Activated CD8-positive, alpha-beta memory T cell treated with anti-CD3 and anti-CD28 coated beads for 1 hour (primary cell): ENCODE measurements at places on chromosomes 3 and 15.

GRCh38 chr3:127753338-127753737 is 69.0 kb downstream of the MGLL start:
- DNase-seq = no peak

DNA sequence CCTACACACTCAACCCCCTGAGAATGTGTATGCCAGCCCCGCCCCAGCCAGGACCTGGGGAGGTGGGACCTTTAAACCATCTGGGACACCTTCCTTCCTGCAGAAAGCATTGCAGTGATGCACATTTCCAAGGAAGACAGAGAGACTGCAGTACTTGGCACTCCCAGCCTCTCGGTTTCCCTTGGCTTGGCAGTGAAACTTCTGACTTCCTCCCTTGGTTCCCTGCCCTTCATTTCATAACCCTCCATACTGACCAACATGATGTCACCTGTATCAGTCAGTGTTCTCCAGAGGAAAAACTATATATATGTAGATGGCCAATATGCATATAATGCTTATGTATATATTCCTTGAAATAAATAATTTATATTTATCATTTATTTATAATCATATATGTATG is 103.2 kb downstream of the SST start:
- DNase-seq = no peak

- no peak for DNase-seq
Measured at GRCh38 chr3:4097801-4098200, 205.4 kb upstream of the SETMAR start.

DNA sequence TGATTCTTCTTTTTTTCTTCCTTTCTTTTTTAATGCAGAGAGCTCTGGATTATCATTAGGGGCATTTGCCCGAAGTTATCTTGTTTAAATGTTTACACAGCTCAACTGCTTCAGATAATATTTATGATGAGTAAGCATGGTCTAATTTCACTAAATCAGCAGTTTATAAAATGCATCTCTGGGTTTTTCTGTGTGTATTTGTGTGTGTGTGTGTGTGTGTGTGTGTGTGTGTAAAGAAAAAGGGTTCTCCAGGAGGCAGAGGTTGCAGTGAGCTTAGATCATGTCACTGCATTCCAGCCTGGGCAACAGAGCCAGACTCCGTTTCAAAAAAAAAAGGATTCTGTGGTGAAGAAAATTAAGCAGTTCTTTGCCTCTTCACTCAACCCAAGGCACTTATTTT is 25.9 kb upstream of the TNFSF10 start:
- no peak for DNase-seq

DNA sequence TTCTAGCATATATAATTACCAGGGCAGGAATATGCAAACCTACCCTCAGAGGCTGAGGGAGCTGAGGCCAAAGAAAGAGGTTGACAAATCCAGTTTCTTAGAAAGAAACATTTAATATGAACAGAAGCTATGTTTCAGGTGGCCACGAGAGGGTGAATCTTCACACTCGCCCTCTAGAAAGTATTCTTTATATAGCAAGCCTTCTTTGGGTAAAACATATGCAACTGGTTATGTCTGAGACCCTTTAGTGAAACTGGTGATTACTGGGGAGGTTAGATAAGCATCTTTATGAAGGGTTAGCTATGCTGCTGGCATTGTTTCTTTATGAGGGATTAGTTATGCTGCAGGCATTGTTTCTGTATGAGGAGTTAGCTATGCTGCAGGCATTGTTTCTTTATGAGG is 50.7 kb upstream of the GOLGA6L2 start:
- DNase-seq = no peak

DNA sequence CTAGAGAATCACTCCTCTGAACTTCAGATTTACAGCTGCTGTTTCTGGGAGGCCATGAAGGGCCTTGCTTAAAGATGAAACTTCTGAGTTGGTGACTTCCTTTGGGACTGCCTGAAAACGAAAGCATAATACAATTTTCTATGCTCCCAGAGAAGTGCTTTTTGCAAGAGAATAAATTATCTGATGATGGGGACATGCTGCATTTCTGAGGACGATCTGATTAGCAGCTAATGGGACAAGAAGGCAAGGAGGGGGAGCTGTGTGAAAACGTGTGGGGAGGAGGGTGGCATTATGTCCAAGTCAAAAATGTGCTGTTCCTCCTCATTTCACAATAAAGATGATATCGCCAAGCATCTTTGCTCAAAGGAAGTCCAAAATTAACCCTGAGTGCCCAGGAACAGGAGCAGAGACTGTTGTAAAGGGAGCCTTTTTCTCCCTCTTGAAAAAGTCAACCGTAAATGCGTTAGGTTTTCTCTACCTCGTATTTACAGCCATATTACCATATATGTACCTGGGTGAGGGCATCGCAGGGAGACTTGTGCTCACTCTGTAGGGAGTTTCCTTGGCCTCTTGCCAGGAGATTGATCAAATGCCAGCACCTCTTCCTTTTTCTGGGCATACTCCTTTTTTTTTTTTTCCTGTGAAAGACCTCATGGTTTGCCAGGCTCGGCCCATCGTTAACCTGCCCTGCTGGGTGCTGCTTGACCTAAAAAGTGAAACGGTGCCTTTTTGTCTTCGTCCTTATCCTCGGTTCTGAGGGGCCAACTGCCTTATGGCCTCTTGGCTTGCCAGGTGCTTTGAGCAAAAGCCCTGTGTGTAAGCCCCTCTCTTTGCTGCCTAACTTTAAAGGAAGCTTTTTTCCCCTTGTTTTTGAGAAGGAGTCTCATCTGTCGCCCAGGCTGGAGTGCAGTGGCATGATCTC is 11.5 kb downstream of the ITPR1 start:
- DNase-seq = peak; percentile 11

- DNase-seq = no peak
Measured at GRCh38 chr3:100354850-100355249, 20.3 kb downstream of the NIT2 start.

DNA sequence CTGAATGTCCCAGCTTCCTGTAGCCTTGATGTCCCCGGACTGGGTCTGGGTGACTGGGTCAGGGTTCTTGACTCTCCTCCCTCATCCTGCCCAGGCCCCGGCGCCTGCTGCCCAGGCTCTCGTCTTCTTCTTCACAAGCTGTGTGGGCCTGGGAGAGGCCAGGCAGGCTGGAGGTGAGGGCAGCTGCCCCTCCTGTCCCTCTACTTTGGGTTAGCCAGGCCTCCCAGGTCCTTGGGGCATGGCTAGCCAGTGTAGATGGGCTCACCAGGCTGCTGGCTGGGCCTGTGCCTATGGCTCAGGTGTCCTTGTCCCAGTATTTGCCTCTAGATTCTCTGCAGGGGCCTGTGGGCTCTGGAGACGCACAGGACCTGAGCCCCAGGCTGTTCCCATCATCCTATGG is 31.8 kb downstream of the TKT start:
- no peak for DNase-seq

GRCh38 chr15:47788685-47789084 is 71.4 kb downstream of the SEMA6D start:
- no peak for DNase-seq

- DNase-seq = no peak
Measured at GRCh38 chr15:39075756-39076341, 505.0 kb upstream of the THBS1 start.

DNA sequence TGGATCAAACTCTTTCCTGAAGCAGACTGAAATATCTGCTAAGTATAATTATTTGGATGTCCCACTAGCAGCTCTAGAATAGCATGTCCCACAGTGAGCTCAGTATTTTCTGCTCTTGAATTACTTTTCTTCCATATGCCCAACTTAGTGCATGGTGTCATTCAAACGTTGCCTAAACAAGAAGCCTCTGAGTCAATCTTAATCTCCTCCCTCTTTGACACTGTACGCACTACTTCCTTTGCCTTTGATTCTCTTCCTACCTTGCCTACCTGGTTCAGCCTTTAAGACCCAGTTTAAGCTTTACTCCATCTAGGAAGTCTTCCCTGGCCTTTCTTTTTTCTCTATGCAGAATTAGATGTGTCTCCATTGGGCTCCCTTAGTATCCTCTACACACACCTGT is 54.5 kb downstream of the SEC22A start:
- no peak for DNase-seq

DNA sequence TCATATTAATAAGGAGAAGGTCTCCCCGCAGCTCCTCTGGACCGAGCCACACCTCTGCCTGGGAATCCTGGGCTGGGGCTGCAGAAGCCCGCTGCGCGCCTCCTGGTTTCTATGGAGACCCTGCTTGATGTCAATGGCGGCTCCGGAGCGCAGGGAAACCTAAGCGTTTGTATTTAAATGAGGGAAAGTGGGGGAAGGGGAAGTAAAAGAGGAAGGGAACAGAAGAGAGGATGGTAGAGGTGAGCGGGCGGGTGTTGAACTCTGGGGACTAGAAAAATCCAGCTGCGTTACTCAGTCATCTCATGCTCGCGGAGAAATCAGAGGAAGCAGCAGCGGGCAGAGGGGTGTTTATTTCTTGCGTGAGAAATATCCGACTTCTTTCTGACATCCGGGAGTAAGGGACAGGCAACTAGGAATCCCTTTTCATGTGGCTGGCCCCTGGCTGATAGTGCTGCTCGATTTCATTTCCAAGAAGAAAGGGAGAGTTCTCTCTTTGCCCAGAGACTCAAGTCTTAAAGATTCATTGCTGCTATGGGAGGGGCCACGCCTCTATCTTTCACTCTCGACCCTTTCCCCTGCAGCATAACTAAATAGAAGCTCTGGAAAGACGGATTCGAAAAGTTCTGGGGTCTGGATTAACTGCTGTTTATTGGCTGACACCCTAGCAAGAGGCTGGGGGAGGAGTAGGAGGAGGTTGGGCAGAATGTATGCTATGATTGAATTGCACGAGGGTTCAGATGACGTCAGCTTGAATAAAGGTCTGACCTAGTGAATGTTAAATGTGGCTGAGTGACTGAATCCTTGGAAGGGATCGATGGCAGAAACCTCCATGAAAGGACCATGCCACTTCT is 110.5 kb upstream of the GAP43 start:
- no peak for DNase-seq

DNA sequence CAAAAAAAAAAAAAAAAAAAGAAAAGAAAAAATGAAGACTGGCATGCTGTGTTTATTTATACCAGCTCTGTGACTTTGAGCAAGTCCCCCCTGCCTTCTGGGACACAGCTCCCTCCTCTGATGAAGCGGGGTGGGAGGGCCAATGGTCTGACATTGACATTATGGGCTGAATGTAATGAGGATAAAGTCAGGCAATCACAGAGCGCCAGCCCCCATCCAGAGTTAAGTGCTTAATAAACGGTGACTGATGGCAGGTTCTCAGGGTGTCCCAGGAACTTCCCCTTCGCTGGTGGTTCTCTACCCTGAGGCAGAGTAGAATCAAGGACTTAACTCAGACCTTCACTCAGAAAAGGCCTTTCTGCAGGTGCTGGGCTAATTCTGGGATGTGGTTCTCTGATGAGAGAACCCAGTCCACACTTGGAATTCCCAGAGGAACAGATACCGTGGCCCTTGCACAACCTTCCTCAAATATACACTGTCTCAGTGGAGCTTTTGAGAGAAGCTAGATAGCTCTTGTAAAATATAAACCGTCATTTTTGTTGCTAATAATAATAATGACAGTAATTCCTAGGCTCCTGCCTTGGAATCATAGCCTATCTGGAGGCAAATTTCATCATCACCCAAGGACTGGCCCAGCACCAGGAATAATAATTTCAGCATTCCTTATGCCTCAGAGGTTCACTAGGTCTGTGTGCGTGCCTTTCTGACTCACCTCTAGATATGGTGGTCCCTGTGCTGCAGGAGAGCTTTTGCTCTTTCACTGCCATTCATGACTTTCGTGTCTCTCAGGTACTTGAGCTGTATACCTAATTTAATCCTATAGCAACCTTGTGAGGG is 115.8 kb downstream of the RPLP1 start:
- DNase-seq = no peak

GRCh38 chr15:87741350-87741749 is 515.2 kb downstream of the NTRK3 start:
- no peak for DNase-seq

- DNase-seq = no peak
Measured at GRCh38 chr3:31294430-31295149, 238.1 kb upstream of the STT3B start.

GRCh38 chr15:37095770-37096557 is 4.4 kb downstream of the MEIS2 start:
- DNase-seq = no peak

DNA sequence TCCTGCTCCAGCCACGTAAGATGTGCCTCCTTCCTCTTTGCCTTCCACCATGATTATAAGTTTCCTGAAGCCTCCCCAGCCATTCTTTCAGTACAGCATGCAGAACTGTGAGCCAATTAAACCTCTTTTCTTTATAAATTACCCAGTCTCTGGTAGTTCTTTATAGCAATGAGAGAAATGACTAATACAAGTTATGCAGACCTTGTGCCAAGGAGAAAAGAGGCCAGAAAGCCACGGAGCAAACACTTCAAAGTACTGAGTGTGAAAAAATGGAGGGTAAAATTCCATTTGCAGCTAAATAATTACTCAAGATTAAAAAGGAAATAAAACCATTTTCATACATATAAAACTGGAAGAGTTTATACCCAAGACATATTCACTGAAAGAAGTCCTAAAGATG is 213.6 kb upstream of the LINGO1 start:
- no peak for DNase-seq

DNA sequence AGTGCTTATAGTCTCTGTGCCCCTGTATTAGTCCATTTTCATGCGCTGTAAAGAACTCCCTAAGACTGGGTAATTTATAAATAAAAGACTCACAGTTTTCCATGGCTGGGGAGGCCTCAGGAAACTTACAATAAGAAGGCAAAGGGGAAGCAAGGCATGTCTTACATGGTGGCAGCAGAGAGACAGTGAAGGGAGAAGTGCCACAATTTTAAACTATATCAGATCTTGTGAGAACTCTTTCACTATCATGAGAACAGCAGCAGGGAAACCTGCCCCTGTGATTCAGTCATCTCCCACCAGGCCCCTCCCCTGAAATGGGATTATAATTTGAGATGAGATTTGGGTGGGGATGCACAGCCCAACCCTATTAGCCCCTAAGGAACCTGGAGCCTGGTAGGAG is 243.2 kb downstream of the EDEM1 start:
- DNase-seq = no peak

DNA sequence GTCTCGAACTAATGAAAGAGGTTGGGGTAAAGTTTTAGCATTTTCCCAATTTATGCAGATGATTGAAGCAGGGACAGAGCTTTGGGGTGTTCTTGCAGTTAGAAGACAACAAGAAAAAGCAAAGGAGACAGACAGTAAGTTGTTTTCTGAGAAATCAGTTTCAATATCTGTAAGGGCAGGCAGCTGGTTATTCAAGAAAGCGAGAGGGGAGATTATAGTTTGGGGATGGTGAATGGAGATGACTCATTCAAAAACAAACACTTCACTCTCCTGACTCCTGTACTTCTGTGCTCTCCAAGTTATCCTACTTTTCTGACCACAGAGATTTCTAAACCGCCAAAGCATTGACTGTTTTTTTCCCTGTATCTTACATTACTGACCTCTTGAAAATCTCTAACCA is 352.0 kb downstream of the GAP43 start:
- no peak for DNase-seq

GRCh38 chr3:170977949-170978745 is 48.4 kb downstream of the SLC2A2 start:
- no peak for DNase-seq

DNA sequence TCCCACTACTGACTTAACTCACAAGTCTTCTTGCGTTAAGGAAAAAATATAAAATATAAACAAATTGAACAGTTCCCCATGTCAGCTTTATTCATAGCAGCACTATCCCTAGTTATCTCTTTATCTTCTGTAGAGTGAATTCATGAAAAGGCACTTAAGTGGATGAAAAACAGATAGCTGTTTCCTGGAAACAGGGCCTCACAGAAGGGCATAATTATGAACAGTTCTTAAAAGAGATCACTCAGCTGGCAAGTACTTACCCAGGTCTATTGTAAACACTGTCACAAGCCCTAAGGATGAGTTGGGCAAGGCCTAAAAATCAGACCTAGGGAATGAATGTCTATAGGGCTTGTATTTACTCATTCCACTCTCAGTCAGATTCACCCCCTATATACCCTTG is 10.7 kb downstream of the MB21D2 start:
- DNase-seq = no peak

GRCh38 chr3:1710663-1711062 is 388.0 kb upstream of the CNTN4 start:
- no peak for DNase-seq
